ENCODE measurements at places on chromosomes 13 and 19.

DNA sequence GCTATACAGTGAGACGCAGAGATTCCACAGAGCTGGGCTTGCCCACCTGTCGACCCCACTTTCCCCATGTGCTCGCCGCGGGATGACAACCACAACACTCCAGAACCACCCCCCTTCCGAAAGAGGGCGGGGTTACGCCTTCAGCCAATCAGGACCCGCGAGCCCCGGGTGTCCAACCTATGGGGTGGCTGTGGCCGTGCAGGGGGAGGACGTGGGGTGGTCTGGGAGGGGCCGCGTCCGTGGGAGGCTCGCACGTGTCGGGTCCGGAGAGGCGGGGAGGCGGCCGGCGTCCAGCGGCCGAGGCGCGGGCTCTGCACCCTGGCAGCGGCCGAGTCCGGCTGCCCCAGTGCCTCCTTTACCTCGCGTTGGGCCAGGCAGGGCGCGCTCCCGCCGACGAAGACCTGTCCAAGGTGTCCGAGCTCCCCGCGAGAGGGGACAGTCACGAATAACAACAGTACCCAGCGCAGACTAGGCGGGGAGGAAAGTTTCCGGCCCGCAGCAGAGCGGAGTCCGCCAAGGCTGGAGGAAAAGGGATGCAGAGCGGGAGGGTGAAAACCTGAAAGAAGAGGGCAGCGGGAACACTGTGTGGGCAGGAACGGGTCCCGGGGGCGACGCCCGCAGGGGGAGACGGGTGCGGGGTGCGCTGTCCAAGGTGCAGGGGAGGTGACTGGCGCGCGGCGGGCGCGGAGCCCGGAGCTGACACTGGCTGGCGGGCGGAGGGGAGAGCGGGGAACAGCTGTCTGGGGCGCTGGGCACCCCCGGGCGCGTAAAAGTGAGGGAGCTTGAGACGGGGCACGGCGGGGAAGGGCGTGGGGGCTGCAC is 911 bp downstream of the ENOX1 start:
- DNase-seq = peak; percentile 90

DNA sequence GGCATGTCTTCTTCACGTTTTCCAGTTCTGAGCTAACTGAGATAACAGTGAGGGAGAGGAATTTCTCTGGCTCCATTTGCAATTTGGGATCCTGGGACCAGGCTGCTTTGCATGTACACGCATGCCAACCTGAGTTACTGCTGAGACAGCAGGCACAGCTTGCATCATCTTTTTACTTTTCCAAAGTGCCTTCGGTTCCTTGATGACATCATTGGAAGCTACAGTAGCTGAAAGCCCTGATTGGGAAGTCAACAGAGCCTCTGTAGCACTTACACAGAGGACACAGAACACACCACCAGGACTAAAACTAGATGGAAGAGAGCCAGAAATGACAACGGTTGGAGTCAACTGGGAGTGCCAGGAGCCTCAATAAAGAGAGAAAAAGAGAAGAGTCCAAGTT is 399.1 kb upstream of the GPC6 start:
- DNase-seq = no peak

- no peak for DNase-seq
Measured at GRCh38 chr19:22326219-22326618, 40.0 kb downstream of the ZNF729 start.

DNA sequence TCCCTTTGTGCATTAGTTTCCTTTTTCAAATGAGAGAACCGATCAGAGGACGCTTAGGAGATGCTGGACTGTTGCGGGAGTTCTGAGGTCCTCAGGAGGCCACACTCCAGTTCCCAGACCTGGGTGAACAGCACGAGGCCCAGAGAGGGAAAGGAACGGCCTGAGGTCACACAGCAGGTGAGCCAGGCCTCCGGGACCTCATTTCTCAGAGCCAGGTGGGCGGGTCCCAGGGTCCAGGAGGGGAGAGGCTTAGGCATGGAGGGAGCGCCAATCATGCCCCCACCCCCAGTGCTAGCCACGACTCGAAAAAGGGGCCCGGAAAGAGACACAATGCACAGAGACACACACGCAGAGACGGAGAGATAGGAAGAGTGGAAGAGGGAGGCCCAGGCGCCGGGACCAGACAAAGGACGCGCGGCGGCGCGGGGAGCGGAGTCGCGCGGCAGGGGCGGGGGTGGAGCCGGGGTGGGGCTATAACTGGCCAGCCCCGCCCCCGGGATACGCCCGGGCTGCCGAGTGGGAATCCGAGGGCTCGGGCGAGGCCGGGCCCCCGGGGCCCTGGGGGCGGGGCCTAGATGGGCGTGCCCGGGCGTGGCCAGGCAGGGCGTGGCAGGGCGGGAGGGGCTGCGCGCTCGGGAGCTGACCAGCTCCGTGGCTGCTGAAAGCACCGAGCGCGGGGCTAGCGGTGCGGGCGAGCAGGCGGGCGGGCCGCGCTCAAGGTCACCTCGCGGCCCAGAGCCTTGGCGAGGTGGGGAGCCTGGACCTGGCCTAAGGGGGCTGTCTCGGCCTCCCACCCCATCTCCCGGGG is 1.6 kb downstream of the ELAVL3 start:
- peak; percentile 95 for DNase-seq

- peak; percentile 35 for DNase-seq
Measured at GRCh38 chr13:84130495-84131114, 248.3 kb upstream of the SLITRK1 start.

GRCh38 chr19:47021536-47022139 is 2.0 kb downstream of the NPAS1 start:
- peak; percentile 36 for DNase-seq

DNA sequence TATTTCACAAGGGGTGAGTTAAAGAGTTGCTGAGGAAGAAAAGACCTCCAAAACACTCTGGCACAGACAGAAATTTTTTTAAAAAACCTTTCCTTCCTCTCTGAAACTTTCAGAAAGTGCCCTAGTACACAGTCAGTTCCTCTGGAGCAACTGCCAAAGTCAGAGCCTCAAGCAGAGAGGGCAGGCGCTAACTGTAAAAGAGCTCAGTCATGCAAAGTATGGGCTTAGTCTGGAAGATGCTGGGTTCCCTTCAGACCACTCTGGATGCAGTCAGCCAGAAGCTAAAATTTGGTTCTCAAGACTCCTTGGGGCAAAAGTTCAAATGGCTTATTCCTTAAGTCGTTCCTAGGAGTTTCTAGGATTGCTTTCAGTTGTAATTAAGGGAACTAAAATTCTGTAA is 671.6 kb downstream of the PCDH9 start:
- no peak for DNase-seq

GRCh38 chr19:12766051-12766521 is 9.3 kb downstream of the HOOK2 start:
- DNase-seq = no peak

- DNase-seq = no peak
Measured at GRCh38 chr19:47819858-47820257, 1.9 kb upstream of the CRX start.

DNA sequence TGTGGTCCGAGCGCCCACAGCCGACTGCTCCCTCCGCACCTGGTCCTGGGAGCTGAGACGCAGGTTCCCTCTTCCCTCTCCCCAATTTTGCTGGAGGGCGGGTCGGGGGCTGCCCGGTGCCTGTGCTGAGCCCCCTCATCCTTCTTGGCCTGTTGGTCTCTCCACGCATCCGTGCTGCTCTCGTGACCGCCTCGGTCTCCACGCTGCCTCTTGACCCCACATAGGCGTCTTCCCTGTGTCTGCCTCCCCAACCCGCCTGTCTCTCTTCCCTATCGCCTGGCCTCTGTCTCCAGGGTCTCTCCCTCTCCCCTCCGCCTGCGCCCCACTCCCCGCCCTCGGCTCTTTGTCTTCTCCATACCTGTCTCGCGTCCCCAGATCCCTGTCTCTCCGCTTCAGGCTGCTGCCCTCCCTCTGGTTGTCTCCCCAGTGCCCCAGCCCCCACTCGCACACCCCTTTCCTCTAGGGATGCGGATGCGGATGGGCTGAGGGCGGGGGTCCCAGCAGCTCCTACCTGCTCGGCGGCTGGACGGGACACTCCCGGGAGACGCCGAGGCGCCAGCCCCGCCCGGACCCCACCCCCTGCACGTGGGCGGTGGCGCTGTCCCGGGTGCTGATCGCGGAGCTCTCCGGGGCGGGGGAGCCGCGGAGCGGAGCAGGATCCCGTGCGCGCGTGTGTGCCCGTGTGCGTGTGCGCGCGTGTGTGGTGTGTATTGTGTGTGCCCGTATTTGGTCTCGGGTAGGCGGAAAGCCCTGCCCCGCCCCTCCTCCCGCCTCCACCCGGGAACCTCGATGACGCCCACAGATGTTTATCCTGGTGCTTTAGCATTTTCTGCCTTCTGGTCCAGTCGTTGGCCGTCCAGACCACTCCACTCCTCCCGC is at the start of gene SYT5:
Gene SYT5 (minus strand): TSS at position 684 of the 879 bp plus-strand sequence. CDS start 1,248 bp downstream, outside the sequence.
- peak; percentile 53 for DNase-seq

- DNase-seq = no peak
Measured at GRCh38 chr13:80924596-80924995, 583.7 kb upstream of the SPRY2 start.

GRCh38 chr19:27738569-27739193 is 1474.3 kb downstream of the UQCRFS1 start:
- DNase-seq = no peak

DNA sequence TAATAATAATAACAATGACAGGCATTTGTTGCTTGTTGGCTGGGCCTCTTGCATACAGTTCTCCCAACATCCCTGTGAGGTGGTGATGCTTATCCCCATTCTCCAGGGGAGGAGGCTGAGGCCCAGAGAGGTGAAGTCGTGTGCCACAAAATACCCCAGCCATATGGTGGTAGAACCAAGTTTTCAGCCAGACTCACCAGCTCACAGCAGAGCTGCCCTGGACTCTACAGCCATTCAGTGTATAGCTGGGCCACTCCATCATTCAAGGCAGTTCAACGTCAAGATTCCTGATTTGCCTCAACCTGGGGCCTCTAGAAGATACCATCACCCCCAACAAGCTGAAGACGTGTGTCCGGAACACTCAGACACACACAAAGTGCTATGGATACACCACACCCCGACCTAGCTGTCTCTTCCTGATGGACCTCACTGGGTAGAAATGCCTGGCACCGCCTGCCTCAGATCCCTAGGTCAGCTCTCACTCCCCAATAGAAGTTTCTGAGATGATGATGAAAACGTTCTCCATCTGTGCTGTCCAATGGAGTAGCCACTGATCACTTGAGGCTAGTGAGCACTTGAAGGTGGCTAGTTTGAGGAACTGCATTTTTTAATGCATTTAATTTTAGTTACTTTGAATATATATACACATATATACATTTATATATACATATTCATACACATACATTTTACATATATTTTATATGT is 4.3 kb upstream of the CEACAM19 start:
- no peak for DNase-seq

DNA sequence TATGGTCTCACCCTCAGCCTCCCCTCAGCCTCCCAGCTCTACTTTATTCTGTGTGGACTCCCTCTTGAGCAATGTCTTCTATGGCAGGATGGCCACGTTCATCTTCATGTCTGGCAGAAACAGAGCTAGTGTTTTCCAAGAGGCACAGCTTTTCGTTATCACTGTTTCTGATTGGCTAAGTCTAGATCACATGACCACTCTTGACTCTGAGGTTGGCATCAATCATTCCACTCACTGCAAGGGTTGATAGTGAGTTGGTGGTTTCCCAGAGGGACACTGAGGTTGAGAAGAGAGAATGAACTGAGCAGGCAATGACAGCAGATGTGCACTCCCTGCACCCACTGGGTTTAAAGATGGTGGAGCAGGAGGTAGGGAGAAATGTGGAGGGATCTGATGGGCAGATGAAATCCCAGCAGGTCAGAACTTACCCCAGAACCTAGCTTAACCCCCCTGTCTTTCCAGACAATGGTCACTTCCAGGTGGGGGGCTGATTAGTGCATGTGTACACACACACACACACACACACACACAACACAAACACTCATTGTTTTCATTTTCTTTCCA is 26.3 kb upstream of the UQCRFS1 start:
- DNase-seq = no peak

- no peak for DNase-seq
Measured at GRCh38 chr13:95317039-95317989, 16.1 kb upstream of the ABCC4 start.

GRCh38 chr19:56152644-56153043 is 11.6 kb downstream of the ZNF444 start:
- no peak for DNase-seq

GRCh38 chr19:29941828-29942403 is at the start of gene URI1:
TSS of gene URI1 (plus strand) at chr19:29942239. CDS start at chr19:29942548, 309 bp downstream.
- peak; percentile 88 for DNase-seq

- no peak for DNase-seq
Measured at GRCh38 chr13:48411841-48412531, 927 bp downstream of the LPAR6 start.

DNA sequence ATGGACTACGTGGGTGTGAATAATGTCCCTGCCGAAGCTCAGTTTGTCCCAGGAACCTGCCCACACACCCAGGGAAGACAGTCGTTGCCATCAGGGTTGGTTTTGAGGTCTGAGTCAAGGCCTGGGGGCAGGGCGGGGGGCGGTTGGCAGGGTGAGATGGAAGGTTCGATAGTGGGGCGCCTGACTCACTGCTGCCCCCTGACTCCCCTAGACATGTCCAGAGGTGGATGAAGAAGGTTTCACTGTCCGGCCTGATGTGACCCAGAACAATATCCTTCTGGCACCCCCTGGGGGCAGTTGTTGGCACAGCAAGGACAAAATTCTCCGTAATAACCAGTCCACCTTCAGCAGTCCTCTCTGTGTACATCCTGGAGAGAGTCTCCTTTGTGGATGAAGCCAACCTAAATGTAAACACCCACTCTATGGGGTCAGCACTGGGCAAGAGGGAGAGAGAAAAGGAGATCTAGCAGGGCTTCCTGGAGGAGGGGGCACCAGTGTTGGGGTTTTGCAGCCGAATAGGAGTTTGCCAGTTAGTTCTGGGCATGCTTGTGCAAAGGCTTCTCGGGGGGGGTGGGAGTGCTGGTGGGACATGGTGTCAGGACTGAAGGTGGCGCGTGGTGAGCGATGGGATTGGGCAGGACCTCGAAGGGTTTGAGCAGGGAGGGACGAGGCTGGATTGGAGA is 19.6 kb upstream of the B3GNT3 start:
- DNase-seq = no peak

- no peak for DNase-seq
Measured at GRCh38 chr13:99596180-99596579, 94.9 kb downstream of the TM9SF2 start.

DNA sequence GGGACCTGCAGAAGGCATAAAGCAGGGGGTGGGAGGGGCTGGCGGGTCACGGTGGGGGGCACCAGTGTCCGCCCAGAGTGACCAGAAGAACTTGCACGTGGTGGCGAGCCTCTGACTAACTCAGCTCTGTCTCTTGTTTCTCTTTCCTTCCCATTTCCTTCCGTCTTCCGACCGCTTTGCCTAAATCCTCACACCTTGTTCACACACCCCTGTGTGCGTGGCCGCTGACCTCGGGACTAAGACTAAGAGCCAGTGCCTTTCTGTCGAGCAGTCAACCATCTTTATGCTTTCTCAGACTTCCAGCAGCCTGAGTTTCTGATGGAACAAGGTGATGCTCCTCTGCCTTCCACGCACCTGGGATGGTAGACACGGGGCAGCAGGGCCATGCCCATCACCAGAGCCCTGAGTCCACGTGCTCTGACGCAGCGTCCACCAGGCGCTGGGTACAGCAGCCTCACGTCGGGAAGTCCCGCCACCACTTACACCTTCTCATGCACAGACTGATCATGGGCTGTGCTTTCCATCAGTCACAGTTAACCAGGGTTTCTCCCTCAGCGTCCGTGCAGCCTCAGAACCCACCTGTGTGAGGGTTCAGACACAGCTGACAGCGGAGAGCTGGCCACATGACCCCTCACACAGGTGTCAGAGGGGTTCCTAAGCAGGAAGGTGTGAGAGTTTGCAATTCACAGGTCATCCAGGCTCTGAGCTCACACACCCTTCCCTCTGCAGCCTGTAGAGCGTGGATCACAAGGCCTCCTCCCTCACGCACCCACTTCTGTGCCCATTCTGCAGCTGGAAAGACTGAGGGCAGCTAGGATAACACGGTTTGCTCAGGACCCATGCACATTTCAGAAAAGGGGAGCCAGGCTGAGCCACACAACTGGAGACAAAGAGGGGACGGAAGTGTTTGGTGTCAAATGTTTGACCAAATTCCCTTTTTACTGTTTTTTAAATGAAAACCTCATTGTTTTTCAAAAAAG is 90.7 kb upstream of the MCF2L start:
- DNase-seq = no peak
